ENCODE measurements at places on chromosomes 2 and 18.

DNA sequence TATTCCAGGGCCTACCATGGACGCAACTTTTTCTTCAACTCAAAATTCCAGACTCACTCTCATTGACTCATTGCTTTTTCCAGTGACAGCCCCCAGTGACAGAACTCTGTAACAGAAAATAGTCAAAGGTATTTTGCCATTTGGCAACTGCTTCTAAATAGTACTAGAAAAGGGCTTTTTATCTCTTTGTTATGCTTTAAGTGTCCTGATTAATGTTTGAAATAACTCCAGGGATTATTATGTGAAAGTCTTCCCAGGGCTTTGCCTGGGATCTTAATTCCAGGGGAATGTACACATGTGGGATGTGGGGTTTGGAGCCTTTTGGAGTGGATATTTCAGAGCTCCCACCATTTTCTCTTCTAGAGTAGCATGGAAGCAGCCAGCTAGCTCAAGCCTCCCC lies 198.8 kb downstream of the KCNS3 start:
- no peak for DNase-seq

DNA sequence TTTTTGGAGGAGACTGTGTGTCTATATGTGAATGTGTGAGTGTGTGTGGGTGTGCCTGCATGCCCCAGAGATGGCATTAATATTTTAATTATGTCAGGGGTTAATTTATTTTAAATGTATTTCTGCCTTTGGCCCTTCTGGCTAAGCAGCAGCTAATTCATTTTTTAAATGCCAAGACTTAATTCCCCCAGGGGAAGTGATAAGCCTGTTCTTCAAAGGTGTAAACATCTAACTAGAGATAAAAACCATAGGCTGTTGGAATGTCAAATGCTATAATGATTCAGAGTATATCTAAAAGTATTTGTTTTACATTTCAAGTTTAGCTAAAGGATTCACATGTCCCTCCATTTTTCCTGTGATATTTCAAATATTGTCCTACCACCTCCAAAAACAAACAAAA lies 184.7 kb downstream of the SPP2 start:
- no peak for DNase-seq

- DNase-seq: no peak
Observed at GRCh38 chr2:48213646-48214045, 307.3 kb upstream of the FBXO11 start.

DNA sequence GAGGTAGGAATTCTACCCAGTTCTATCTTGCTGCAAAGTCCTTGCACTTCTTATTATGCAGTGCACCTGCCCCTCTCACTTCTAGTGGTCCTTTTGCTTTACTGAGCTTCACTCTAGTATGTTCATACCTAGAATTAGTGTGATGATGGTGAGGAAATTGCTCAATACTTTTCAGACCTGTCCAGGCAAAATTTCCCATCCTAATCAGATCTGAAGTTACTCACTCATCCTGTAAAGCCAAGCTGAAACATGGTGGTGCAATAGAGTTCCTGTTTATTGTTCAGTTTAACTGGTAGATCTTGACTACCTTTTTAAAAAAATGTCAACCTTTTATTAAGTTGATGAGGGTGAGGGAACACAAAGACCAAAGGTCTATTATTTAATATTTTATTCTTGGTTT lies 12.6 kb upstream of the FIGN start:
- no peak for DNase-seq

DNA sequence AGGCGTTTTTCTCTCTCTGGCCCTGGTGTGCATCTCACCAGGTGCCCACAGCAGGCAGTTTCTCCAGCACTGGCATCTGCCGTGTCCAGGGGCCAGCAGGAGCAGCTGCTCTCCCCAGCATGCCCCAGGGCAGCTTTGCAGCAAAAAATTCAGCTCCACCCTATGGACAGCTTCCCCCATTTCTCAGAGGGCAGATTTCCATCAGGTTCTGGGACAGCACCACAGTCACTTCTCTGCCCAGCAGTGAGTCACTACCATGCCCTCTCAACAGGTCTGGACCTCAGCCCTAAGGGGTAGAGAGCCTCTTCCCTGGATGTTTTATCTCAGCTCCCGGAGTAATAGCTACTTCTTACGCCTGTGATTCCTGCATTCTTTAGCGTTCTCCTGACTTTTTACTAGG lies 170.2 kb upstream of the RAB12 start:
- no peak for DNase-seq

DNA sequence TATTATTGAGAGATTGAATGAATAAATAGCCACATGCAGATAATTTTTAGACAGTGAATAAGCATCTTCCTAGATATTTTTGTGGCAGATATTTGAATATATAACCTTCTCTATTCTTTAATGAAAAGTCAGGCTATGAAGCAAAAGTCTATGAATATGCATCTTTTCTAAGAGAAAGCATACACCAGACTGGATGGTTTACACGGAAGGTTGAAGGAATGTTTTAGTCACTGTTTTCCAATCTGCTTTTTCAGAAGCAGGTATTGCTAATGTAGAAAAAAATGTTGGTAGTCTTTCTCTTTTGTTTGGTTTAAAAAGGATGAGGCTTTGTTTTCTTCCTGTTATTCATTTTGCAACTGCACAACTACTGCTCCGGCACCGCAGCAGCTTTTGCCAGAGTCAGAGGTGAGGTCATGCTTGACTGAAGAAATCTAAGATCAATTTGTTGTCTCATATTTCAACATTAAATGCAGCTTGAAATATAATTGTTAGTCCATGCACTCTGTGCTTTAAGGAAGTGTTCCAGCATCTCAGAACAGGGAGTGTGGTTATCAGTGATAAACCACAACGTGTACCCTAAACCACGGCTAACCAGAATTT lies 1540.8 kb upstream of the PIK3C3 start:
- no peak for DNase-seq

Data from stimulated activated CD4-positive, alpha-beta T cell treated with anti-CD3 and anti-CD28 coated beads, Interleukin-4, amount 100 ng/mL, for 24 hours (primary cell).